WERI-Rb-1 (cell line): ENCODE measurements at places on chromosomes 6 and 20.
A peak's percentile ranks its signal among the peaks of the same experiment; 100 is the strongest.

- no peak for DNase-seq
Measured at GRCh38 chr6:169665289-169665688, 36.5 kb downstream of the WDR27 start.

GRCh38 chr20:40525351-40525750, 163.7 kb downstream of the MAFB start:
- DNase-seq: no peak

- no peak for DNase-seq
Measured at GRCh38 chr6:4503700-4504099, 272.5 kb upstream of the CDYL start.

DNA sequence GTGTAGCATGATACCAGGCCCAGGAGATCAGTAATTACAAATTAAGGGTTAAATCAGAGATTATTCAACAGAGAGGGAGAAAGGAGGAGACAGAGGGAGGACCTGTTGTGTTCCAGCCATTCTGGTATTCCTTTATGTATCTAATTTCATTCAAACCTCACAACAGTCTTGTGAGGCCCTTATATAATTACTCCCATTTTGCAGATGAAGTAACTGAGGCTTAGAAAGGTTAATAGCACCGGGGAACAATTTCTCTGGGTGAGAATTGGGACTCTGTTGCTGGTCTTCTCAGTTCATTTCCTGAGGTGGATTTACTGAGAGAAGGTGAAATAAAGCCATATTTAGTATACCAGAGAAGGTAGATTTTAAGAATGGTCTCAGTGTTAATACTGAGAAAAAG, 66.6 kb downstream of the C6orf52 start:
- DNase-seq: no peak

GRCh38 chr6:14759976-14760672, 485.7 kb upstream of the JARID2 start:
- DNase-seq: no peak

GRCh38 chr20:22563062-22563965, 21.1 kb downstream of the FOXA2 start:
- DNase-seq: no peak

GRCh38 chr20:23634985-23635767, 2.6 kb downstream of the CST3 start:
- no peak for DNase-seq

- DNase-seq: no peak
Measured at GRCh38 chr6:21131406-21131805, 462.1 kb upstream of the SOX4 start.

DNA sequence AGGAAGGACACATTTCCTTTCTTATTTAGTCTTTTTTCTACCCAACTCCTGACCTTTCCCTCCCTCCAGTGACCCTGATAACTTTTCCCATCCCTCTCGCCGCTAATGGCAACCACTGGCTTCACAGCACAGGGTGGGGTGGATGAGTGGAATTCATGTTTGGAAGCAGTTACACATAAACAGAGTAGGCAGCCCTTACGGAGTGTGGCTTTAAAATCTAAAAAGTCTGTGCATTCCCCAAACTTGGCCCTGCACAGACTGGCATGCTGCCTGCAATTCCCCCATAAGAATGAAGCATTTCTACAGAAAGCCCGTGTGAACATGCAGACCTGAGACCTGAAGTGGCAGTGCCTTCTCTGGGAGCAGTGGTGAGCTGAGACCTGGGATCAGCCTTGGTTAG, 275.9 kb upstream of the PRND start:
- no peak for DNase-seq

- no peak for DNase-seq
Measured at GRCh38 chr6:39313526-39314272, 520 bp downstream of the KCNK17 start.

GRCh38 chr6:159233365-159234101, 64.3 kb downstream of the FNDC1 start:
- no peak for DNase-seq

- no peak for DNase-seq
Measured at GRCh38 chr20:32332614-32333013, 25.5 kb upstream of the ASXL1 start.

DNA sequence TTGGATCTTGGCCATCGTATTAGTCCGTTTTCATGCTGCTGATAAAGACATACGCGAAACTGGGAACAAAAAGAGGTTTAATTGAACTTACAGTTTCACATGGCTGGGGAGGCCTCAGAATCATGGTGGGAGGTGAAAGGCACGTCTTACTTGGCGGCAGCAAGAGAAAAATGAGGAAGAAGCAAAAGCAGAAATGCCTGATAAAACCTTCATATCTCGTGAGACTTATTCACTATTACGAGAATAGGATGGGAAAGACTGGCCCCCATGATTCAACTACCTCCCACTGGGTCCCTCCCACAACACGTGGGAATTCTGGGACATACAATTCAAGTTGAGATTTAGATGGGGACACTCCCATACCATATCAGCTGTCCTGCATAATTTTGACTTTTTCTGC, 20.1 kb upstream of the REPS1 start:
- DNase-seq: no peak

DNA sequence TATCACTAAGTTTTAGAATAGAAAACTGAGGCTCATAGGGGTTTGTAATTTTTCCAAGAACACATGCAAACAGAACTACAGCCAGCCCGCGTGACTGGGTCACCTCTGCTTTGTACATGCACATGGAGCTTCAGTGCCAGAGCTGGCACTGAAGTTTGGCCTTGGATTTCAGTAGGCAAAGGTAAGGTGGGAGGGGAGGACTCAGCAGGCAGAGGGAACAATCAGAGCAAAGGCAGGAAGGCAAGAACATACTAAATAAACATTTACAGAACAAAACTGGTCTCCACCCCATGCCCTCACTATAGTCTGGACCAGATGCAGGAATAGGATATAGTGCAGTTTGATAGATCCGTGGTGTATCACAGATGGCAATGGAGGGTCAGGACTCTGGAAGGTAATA, 13.6 kb upstream of the ABRACL start:
- DNase-seq: no peak

GRCh38 chr20:44324343-44324742, 12.5 kb upstream of the R3HDML start:
- DNase-seq: peak; percentile 22

DNA sequence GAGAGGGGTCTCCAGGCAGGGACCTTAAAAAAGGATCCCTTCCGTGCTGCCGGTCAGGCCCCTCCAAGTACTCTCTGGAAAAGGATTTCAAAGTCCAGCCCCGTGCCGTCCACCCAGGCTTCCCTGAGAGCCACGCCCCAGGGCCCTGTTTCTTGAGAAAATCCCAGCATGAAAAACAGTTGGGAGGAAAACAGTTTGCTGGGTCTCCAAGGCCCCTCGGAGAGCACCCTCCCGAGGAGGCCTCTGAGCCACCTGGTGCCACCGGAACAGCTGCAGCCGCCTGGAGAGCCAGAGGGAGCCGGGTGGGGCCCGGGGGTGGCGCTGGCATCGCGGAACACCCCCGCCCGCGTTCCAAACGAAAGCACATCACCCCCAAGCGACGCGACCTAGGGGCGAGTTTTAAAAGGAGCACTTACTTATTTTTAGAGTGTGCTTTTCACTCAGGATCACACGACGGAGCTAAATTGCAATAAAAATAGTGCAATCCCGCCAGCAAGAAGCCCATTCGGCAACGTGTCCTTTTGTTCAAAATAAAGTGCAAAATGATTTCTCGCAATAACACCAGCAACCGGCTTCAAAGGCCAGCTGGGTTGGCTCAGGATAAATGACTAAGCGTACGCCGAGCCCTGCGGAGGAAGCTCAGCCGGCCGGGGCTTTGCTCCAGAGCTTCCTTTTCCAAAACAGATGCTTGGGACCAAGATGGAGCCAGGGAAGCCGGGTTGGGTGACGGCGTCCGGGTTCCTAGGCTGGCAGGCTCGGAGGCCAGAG, 64.2 kb downstream of the YTHDF1 start:
- DNase-seq: no peak

DNA sequence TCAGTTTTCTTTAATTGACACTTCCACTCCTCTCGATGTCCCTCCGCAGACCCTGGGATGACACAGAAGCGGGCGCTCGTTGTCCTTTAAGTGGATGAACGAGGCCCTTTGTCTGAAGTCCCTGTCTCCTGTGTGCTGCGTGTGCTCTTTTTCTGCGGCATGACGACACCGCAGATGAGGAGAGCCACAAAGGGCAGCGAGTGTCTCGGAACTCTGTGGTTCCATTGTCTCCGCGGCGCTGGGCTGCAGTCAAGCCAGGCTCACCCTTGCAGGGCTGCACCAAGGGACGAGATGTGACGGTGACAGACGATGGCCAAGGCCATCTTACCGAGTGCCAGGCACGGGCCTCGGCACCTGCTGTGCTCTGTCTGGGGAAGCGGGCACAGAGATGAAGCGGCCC, 10.6 kb downstream of the PRR18 start:
- DNase-seq: no peak

DNA sequence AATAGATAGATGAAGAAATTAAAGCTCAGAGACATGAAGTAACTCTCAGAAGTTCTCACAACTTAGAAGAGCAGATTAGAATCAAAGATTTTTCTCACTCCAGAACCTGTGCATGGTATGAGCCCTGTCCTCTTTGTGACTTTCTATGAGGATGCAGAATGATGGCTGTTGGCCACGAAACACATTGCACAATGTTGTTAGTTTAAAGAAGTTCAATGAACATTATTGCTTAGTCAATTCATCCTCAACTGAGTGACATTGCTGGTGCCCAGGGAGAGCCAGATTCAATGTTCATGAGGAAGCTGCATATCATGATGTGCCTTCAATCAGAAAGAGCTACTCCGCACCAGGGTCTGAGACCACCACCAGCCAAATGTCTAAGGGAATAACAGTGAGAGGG, 633.1 kb downstream of the PTPRT start:
- DNase-seq: no peak

GRCh38 chr6:2477250-2477649, 231.8 kb upstream of the GMDS start:
- DNase-seq: no peak

DNA sequence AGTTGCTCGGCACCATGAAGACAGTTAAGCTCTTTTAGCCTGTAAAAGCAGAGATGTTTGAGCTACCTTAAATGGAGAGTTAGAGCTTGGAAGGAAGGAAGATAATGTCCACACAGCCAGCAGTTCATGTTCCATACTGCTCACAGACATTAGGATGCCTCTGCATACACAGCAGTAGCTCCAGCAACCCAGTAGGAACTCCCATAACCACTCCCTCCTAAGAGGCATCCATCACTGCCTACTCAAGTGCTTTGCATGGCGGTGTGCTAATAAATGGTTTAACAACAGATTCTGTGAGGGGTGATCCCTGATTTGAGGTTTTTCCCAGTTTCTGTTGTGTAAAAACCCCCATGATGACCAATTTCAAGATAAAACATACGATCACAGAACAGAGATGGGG, 286.4 kb downstream of the HACE1 start:
- no peak for DNase-seq

GRCh38 chr20:32510601-32511357, 74.4 kb downstream of the NOL4L start:
- no peak for DNase-seq

DNA sequence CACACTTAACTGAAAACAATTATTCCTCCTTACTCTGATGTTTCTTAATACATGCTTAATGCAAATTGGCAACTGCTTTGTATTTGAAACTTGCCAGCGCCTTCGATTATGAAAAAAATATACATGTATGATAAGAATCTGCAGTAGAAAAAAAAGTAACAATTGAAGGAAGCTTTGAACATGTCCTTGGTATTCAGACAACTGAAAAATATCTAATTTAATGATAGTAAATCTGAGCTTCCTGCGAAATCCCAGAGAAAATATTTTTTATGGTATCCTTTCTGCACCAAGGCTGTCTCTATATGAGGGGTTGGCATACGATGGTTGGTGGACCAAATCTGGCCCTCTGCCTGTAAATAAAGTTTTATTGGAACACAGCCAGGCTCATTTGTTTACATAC, 186.2 kb downstream of the HDGFL1 start:
- no peak for DNase-seq

- DNase-seq: peak; percentile 76
Measured at GRCh38 chr20:62795023-62795761, 1.1 kb upstream of the MRGBP start.

GRCh38 chr6:90818163-90818562, 231.3 kb upstream of the MAP3K7 start:
- DNase-seq: no peak

GRCh38 chr6:53795340-53795701, 516 bp downstream of the LRRC1 start:
- no peak for DNase-seq

- DNase-seq: no peak
Measured at GRCh38 chr6:47571488-47571887, 93.9 kb downstream of the CD2AP start.

DNA sequence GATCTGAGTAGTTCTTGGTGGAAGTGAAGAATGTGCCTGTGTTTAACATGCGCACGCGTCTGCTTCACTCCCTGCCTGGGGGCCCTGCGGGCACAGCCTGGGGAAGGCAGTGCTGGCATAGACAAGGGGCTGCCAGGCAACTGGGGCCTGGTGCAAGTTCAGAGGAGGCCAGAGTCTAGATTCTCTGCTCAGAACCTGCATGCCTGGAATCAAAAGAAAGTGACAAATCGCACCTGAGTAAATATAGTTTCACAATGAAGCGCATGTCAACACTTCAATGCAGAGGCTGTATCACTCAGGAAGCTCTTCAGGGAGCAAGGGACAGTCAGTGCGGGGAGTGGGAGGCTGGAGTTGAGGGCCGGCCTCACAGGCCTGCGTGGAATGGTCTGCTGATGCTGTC, 24.2 kb upstream of the PPP1R14C start:
- DNase-seq: no peak

DNA sequence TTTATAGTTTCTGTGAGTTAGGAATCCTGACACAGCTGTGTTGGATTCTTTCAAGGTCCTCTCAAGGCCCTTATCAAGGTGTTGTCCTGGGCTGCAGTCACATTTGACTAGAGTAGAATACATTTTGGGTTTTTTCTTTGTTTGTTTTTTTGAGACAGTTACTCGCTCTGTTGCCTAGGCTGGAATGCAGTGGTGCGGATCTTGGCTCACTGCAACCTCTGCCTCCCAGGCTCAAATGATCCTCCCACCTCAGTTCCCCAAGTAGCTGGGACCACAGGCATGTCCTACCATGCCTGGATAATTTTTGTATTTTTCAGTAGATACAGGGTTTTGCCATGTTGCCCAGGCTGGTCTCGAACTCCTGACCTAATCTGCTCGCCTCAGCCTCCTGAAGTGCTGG, 15.7 kb downstream of the NFYA start:
- DNase-seq: no peak

GRCh38 chr6:140912686-140913085, 1220.0 kb upstream of the GJE1 start:
- DNase-seq: no peak

DNA sequence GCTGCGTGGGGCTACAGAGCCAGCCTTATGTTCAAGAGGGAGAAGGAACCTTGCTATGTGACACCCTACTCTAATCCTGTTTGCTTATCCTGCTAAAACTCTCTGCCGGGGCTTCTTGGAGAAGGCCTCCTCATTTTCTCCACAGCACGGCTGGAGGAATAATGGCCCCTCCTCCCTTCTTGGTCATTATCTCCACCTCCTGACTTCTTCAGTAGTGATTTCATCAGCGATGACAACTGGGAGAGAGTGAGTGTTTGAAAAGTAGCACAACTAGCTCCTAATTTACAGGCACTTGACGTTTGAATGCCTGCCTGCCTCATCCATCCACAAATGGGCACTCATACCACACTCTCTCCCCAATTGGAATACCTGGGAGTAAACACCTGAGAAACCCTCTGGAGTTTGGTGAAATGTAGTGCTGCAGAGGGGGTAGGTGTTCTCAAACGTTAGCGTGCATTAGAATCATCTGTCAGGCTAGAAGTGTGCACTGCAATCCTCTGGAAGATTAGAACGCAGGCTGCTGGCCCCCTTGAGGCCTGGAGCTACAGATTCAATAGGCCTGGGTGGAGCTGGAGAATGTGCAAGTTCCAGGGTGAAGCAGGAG, 148.5 kb downstream of the FOXC1 start:
- peak; percentile 64 for DNase-seq

- no peak for DNase-seq
Measured at GRCh38 chr20:15333170-15333569, 995.8 kb upstream of the FLRT3 start.
